ENCODE measurements at places on chromosomes 7 and 10. TPM values are rescaled to one million over a fixed set of nuclear protein-coding genes. Genes with fewer than 3 reads are reported as not detected.

Gene CLCN1
- total RNA-seq = not detected

Gene VPS37D
- total RNA-seq = 6.9 TPM

Gene GPR26
- not detected for total RNA-seq

Gene SLC13A1
- not detected for total RNA-seq

- DNase-seq = peak; percentile 41
Measured at GRCh38 chr10:32957341-32958084, 517 bp downstream of the ITGB1 start.

- DNase-seq = no peak
Measured at GRCh38 chr7:148973256-148973655, 55.0 kb downstream of the PDIA4 start.

DNA sequence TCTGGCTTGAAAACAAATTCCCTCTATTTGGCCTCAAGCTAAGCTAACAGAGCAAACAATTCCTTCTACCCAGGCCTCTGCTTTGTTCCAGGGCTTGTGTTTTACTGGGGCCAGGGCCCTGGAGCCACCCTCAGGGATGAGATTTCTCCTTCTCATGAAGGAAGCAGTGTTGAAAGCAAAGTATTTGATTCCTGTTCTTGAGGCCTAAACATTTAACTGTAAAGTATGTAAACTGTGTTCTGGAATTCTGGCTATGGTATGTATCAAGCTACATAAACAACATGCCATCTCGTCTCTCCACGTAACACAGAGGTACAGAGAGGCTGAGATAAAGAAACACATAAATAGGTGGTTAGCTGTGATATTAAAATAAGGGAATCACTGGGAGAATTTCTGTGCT, 81.8 kb downstream of the HERPUD2 start:
- DNase-seq = no peak

DNA sequence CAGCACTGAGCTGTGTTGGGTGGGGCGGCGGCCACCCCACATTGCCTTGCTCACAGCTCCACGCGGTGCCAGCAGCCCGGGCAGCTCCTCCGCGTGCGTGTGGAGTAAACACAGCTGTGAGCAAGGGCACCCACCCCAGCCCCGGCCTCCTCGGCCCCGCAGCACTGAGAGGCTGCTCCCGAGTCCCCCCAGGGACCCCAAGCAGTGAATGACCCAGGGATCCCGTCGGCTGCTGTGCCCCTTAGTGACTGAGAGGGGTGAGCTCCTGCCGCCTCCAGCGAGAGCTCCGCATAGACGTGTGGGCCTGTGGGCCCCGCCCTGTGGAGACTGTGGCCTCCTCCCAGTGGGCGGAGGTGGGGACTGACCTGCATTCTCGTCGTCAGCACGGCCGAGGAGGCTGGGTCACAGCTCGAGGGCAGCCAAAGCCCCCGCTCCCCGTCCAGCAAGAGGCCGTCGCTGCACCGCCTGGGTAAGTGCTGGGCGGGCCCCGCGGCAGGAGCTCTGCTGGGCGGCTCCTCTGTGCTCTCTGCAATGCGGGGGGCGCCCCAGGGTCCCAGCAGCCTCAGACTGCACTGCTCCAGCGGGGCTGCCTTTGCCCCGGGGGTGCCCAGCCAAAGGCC, 29.9 kb upstream of the UTF1 start:
- no peak for DNase-seq

GRCh38 chr10:118701529-118702323, 53.0 kb downstream of the CACUL1 start:
- no peak for DNase-seq

GRCh38 chr7:134287916-134288659, 28.6 kb downstream of the SLC35B4 start:
- DNase-seq = no peak

GRCh38 chr7:18570890-18571478, 75.4 kb downstream of the HDAC9 start:
- DNase-seq = peak; percentile 68

DNA sequence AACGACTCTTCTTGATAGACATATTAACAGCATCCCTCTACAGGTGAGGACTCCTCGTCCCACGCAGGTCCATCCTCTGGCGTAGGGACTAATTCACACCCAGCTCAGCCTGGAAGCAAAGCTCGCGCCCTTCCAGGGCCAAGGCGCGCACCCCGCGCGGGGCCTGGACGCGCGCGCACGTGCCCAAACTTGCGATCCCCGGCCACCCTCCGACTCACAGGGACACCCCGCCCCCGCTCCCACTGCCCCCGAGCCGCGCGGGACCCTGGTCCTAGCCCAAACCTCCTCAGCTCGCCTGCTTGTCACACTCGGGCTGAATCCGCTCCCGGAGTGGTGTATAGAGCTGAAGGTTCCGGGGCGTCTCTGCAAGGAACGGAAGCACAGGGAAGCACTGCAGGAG, 76.9 kb downstream of the ZNF248 start:
- no peak for DNase-seq

- DNase-seq = peak; percentile 99
Measured at GRCh38 chr7:40571796-40572195, 437.0 kb downstream of the SUGCT start.

DNA sequence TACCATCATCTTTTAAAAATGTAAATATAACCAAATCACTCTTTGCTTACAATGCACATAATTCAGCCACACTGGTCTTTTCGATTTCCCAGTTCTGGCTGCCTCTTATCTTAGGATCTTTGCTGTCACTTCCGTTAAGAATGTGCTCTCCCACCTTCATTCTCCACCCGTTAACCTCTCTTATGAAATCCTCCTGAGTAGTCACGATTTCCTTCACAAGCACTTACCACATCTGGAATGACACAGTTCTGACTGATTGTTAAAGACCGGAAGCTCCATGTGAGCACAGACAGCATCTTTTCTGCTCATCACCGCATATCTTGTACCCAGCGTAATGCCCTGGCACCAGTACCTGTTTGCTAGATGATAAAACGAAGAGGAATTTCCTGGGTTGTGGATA, 84.3 kb downstream of the CUL2 start:
- DNase-seq = no peak

DNA sequence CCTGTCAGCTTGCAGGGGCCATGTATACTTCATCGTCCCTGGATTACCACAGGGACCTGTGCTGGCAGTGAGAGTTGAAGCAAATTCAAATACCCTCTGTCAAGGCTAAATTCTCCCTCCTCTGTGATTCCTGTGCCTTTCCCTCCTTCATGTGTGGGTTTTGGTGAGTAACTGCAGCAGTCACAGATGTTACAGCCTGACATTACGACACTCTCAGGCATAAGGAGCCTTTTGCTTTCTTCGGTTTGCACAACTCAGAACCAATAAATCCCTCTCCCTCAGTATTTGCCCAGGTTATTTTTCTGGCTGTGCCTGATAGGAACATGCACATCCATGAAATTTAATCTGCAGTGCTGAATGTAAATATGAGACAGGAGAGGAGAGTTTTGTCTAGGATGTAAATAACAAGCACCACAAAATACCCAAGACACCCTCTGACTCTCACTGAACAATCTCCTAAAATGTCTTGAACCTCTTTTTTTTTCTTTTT, 997.2 kb upstream of the GHITM start:
- no peak for DNase-seq

DNA sequence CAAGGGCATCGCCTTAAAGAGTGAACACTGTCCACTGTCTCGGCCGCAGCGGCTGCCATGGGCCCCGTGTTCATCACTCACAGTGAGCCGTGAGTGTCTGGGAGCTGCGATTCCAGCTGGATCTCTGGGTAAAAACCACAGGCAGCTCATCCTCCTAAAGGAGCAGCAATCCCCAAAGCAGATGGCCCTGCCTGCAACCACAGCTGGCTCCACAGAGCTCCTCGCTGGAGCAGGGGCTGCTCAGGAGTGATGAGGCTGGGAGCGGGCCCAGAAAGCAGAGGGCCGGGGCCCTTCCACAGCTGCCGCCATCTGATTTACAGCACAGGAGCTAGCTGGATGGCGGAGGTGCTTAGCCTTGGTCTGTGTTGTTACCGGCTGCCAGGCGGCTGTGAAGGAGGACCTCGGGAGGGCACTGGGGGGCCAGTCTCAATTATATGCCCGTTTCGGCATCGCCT, 6.6 kb upstream of the TMEM184A start:
- peak; percentile 70 for DNase-seq

GRCh38 chr7:132368246-132368900, 207.9 kb downstream of the PLXNA4 start:
- DNase-seq = no peak

DNA sequence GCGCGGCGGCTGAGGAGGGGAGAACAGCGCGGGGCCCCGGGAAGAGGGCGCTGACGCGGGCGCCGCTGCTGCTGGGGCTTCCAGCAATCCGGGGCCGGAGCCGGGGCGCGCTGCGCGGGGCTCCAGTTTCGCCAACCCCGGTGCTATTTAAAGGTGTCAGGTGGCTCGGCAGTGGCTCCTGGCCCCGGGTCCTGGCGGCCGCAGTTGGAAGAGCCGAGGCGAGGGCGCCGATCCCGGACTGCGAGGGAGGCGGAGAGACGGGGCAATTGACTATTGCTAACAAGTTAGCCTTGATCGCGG, 347 bp downstream of the LBX1 start:
- DNase-seq = no peak

GRCh38 chr7:148276314-148277041, 314.1 kb upstream of the C7orf33 start:
- DNase-seq = no peak

DNA sequence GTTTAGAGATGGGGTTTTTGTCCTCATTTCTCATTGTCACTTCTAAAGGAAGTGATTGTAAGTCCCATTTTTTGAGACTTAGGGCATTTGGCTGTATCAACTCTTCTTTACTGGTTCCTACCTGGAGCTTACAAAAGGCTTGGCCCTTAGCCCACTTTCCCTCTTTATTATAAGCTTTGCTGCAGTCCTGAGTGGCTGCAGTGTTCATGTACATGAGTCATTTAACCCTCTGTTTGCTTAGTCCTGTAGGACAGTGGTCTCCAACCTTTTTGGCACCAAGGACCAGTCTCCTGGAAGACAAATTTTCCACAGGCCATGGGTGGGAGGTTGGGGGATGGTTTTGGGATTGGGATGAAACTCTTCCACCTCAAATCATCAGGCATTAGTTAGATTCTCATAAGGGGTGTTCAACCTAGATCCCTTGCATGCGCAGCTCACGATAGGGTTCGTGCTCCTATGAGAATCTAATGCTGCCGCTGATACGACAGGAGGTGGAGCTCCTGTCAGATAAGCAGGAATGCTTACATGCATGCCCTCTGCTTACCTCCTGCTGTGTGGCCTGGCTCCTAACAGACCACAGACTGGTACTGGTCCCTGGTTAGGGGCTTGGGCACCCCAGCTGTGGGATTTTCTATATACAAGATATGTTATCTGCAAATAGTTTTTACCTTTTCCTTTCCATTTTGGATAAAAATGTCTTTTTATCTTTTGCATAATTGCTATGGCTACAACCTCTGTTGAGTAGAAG, 99.7 kb downstream of the CCSER2 start:
- DNase-seq = no peak

GRCh38 chr7:36278620-36279172, 111.0 kb upstream of the ANLN start:
- DNase-seq = no peak
